NCI-H1092 (cell line): ENCODE measurements at places on chromosomes 7 and 10.
A peak's percentile ranks its signal among the peaks of the same experiment; 100 is the strongest.

GRCh38 chr7:111833466-111833865 lies 271.2 kb upstream of the IMMP2L start:
- DNase-seq: no peak

- DNase-seq: no peak
These were observed 33.0 kb downstream of the MAGI2 start for GRCh38 chr7:79420464-79420863.

GRCh38 chr7:124724079-124724478 lies 41.5 kb downstream of the GPR37 start:
- no peak for DNase-seq

- DNase-seq: no peak
These were observed 12.2 kb upstream of the FEZF1 start for GRCh38 chr7:122316467-122317388.

- no peak for DNase-seq
These were observed 56.1 kb downstream of the FEZF1 start for GRCh38 chr7:122248472-122248871.

GRCh38 chr10:132374612-132375011 lies 22.4 kb upstream of the PWWP2B start:
- no peak for DNase-seq

DNA sequence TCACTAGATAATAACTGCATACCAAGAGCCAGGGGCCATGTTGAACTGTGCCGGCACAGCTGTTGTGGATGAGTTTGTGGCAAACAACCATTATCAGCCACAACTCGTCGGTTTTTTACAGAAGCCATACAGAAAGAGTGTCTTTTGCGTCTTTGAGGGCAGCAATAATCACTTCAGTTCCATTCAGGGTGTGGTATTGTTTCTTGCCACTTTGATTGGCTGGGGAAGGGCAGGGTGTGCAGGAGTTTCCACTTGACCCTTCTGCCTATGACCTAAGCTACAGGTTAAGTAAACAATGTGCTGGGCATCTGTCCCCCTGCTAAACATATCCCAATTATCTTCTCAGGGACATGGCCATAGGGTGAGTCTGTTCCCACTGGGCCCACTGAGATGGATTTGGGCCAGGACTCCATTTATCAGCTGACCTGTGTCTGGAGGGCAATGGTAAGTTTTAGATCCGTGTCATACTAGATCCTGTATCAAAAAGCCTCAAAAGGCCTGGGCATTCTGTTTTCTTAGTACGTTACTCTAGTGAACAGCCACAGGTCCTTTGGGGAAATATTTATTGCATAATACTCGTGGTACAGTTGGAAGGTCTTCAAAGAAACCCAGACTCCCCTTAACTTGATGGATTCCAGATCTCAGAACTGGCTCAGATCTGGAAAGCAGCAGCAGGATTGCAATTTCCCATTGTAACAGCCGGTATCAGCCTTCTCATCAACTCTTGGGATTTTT lies 15.9 kb downstream of the ZNF3 start:
- DNase-seq: no peak

DNA sequence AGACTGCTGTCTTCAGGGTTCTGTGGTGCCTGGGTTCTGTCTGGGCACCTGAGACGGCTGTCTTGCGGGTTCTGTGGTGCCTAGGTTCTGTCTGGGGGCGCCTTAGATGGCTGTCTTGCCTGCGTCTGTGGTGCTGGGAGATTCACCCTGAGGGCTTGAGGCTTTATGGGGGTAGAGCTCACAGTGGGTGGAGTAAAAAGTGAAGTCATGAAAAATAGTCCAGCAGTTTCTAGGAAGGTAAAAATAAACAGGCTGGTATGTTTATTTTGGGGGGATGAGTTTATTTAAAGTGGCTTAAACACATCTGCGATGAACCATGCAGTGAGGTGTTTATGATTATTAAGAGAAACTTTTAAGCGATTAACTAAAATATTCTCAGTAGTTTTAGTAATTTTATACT lies 64.2 kb downstream of the NKX6-2 start:
- DNase-seq: no peak

DNA sequence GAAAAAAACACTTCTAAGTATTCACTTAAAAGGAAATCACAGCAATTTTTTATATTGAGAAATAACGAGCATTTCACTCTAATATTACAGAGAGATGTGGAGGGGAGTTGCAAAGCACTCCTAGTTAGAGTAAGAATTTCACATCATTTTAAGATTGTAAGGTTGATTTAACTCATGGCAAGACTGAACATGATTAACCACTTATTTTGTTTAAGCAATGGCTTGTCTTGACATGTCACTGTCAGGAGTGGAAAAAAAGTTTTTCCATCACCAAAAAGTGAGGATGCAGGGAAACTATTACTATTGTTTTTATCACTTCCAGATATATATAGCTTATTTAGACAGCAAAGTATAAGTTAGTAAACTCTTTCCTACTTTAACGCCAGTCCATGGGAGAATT lies 27.1 kb downstream of the CD36 start:
- DNase-seq: no peak

GRCh38 chr10:76285515-76285914 lies 854.1 kb downstream of the LRMDA start:
- DNase-seq: no peak

DNA sequence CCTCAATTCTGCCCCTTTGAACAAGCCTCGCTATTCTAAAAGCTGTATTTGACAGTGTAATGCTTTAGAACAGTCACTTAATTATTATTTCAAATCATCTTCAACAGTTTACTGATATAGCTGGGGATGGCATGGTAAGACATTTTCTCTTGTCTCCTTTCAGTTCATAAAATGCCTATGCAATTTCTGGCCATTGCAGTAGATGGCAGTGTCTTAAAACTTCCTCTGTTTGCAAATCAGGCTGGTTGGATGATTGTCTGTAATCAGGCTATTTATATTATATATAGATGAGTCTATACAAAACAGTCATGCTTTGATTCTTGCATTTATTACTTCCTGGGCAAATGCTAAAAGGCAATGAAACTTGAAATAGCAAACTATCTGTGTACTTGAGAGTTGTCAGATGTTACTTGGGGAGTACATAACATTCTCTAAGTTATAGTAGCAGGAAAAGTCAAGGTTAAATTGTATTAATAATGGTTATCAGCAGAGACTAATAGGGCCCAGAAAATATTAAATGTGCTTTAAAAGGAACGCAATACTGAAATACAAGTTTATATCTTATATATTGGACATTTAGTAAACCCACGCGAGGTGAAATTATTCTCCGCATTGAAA lies 55.5 kb upstream of the LHFPL3 start:
- DNase-seq: peak; percentile 18

- peak; percentile 88 for DNase-seq
These were observed 431.2 kb upstream of the AUTS2 start for GRCh38 chr7:69166979-69167516.

DNA sequence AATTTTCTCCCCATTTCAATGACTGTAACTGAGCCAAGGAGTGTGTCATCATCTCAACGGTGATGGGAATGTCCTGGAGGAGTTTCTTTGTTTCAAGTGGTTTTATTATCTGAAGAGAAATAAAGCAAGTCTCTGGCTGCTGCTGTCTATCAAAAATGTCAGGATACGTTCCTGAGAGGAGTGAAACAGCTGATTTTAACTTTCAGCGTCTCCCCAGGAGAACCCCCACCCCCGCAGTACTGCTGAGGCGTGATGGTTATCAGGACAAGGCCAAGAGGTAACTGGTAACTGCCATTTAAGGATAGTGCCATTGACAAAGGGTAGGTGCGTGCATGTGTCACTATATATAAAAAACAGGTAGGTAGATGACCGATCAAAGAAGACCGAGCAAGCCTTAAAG lies 70.3 kb upstream of the LRGUK start:
- DNase-seq: no peak
